AG09309 (cell line): ENCODE measurements at places on chromosomes 1 and 21.
A peak's percentile ranks its signal among the peaks of the same experiment; 100 is the strongest.

- DNase-seq, result no peak
These were observed 68.3 kb upstream of the TARDBP start for GRCh38 chr1:10943991-10944730.

DNA sequence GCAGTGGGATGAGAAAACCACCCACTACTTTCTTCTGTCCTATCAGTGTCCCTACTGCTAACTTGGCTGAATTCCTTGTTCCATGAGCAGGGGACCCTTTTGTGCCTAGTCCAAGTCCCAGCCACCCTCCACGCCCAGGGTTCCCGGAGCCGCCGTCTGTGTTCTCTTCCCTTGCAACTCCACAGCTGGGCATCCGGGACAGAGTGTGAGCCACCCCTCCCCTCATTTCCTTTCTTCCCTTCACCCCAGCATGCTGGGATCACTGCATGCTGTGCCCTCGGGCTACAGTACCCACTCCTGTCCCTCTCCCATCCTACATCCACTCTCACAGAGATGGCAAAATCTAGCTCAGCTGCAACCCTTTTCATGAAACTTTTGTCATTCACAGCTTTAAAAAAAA lies 44.5 kb downstream of the PGBD5 start:
- no peak for DNase-seq

DNA sequence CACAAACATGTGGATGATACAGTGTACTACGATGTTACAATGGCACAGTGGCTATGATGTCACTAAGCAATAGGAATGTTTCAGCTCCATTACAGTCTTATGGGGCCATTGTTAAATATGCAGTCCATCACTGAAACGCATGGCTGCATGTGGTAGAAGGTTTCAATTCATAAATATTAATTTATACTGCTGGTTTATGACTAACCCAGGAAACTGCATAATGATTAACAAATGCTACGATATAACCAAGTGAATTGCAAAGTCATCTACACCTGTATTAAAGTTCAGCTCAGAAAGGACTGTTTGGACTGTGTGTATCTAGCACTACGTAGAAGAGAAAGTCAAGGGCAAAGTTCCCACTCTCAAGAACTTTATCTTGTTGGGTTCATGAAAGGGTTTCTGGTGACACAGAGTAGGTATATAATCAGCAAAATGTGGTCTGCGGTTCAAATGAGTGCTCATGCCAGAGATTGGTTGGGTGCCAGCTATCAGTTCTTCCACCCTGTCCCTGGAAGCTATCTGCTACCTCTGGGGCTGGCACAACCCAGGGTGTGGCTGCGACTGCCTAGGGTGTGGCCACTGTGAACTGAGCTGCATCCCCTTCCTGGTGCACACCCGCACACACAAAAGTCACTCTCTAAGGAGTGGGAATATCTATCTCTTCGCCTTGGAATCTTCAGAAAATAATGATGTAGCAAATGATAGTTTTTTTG lies 14.8 kb downstream of the MGST3 start:
- DNase-seq, result no peak

DNA sequence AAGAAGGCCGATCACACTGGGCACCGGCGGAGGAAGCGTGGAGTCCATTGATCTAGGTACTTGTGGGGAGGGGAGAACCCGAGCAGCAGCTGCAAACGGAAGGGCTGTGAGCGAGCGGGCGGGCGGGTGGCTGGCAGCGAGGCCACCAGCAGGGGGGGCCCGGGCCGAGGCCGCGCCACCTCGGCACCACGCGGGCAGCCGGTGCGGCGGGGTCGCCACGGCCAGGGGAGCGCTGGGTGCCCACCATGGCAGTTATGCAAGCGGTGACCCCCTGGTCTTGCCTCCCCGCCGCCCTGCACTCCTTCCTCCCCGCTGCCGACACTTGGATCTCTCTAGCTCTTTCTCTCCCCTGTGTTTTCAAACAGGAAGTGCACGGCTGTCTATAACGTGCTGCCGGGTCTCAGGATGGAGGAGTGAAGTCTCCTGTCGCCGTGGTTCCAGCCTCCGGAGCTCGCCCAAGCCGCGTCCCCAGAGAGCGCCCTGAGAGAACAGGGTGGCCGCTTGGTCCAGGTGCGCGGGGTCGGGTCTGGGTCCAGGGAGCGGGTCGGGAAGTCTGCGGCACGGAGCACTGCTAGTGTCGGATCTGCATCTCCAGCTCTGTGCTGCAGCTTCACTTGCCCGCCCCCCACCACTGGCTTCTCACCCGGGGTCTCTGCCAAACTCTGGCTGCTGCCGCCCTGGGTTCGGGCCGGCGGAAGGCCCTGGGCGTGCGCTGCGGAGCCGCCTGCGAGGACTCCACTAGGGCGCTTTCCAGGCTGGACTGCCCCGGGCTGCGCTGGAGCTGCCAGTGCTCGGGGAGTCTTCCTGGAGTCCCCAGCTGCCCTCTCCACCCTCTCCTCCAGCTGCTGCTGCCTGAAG lies 22.7 kb downstream of the LRRC8D start:
- no peak for DNase-seq

GRCh38 chr1:155932487-155932886 lies 1.7 kb downstream of the KHDC4 start:
- no peak for DNase-seq

GRCh38 chr1:152585586-152585985 lies 5.3 kb upstream of the LCE3D start:
- DNase-seq, result no peak

DNA sequence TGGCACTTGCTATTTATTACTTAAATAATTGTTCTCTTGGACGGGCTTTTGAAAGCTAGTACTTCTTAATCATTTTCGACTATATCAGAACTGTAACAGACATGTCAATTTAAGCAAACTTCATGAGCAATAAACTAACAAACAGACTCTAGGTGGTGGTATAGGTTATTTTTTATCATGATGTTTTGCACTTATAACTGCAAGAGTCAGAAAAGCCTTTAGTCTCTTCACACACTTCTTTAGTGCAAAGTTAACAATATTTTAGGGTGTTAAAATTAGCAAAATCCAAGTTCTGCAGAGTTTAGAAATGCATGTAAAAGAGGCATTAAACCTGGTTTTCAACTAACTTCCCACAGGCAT lies 2.2 kb downstream of the NRIP1 start:
- DNase-seq, result no peak

DNA sequence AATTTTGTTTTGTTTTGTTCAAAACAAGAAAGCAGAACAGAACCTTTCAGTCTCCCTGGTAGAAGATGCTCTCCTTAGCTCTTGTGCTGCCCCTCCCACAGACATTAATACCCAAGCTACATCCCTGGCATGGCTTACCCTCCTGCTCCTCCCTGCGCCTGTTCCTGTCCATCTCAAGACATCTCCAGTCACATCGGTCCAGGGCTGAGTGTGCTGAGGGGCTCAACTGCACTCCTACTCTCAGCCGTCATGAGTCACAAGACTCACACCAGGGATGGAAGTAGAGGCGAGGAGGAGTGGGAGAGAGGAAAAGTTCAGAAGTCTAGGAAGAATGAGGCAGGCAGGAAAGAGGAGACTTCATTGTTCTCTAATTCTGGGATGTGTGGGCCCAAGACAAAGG lies 9.2 kb upstream of the TACSTD2 start:
- no peak for DNase-seq

- no peak for DNase-seq
These were observed 76.6 kb downstream of the NOS1AP start for GRCh38 chr1:162145966-162146696.

GRCh38 chr1:230976825-230977747 lies 1.6 kb downstream of the TTC13 start:
- no peak for DNase-seq

DNA sequence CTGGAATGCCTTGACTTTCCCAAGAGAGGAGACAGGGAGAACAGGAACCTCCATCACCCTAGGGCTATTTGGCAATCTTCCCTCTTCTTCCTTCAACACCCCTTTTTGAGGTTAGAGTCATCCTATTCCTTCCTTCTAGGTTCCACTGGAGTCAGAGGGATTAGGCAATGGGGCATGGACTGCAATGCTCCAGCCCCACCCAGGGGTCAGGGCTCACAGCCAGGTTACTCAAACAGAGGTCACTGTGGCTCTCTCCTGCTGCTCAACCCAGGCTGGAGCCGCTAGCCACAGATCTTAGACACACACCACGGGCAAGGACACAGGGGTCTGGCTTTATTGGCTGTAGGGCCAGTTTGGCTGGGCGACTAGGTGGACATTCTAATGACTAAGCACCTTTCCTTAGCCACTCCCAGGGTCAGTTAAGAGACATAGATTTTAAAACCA lies 145.5 kb upstream of the NRIP1 start:
- DNase-seq, result no peak

- DNase-seq, result peak; percentile 44
These were observed 61.5 kb upstream of the RGS2 start for GRCh38 chr1:192747301-192747700.

GRCh38 chr1:223249854-223250631 lies 107.0 kb upstream of the TLR5 start:
- no peak for DNase-seq

DNA sequence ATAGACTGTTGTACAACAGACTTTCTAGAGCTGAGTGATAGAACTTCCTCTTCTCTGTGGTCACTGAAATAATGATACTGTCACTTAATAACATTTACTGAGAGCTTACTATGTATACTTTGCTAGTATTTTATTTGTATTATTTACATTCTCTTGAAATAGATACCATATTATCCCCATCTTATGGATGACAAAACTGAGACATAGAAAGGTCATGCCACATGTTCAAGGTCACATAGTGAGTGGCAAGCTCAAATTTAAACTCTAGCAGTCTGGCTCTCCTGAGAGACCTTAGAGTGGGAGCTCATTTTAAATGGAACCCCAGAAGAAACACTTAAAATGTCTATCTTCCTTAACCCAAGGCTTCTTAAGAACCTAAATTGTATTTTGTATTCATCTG lies 266.6 kb upstream of the CAMK1G start:
- no peak for DNase-seq

DNA sequence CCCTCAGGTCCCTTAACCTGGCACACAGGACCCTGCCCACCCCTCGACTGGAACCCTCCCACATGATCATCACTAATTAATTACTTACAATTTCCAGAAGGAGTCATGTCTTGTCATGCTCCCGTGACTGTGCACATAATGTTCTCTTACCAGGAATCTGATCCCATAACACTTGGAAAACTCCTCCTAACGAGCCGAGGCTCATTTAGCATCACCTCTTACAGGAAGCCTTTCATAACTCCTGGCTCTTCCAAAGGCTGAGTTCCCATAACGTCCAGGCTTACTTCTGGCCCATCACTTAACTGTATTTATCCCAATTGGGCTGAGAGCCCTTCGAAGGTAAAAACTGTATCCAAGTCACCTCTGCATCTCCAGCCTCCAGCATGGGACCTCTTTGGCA lies 147.9 kb upstream of the JUN start:
- no peak for DNase-seq

- DNase-seq, result no peak
These were observed 14.6 kb downstream of the CDC42BPA start for GRCh38 chr1:227303662-227304061.

- DNase-seq, result no peak
These were observed 16.3 kb downstream of the DPYD start for GRCh38 chr1:97904534-97904933.

GRCh38 chr1:162018418-162018817 lies 5.3 kb downstream of the OLFML2B start:
- no peak for DNase-seq

GRCh38 chr1:30605441-30605920 lies 117.9 kb downstream of the MATN1 start:
- DNase-seq, result no peak

DNA sequence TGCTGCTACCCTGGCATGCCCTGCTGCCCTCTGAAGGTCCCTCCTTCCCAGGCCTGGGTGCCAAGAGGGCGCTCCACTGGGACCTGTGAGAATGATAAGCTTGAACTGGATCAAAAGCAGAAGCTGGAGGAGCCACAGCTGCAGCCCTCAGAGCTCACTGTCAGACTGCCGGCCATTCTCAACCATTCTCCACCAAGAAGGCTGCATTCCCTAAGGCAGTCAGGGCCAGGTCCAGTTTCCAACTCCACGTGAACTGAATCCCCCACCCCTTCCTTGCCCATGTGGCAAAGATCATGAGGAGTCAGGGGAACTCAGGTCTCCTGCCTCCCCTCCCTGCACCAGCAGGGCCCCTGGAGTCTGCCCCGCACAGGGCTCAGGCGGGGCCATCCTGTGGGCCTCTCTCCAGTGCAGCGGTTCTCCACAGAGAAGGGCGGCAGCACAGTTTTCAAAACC lies 19.5 kb downstream of the SLC1A7 start:
- DNase-seq, result no peak
